ENCODE measurements at places on chromosomes 2 and 18.

- DNase-seq: no peak
Observed at GRCh38 chr2:91974401-91975129, 2896.7 kb upstream of the TEKT4 start.

DNA sequence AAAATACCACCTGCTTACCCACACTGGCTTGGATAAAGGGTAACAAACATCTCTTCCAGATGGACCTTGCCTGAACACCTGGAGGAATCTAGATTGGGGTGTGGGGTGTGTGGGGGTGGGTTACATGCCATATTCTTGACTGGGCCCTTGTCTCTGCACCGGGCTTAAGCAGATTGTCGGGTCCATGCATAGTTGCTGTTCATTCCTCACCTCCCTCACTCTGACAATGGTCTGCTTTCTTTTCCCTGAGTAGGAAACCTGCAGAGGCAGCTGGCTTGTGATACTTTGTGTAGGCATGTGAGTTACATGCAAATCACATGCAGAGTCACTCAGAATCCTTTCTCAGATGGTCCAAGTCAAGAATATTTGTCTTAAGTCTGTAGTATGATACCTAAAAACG is 112.8 kb upstream of the GLS start:
- DNase-seq: no peak

GRCh38 chr2:238728330-238729260 is 119.3 kb upstream of the TWIST2 start:
- no peak for DNase-seq

- no peak for DNase-seq
Observed at GRCh38 chr2:41668529-41668928, 379.3 kb upstream of the PKDCC start.

GRCh38 chr2:113198790-113199612 is 25.2 kb downstream of the PSD4 start:
- DNase-seq: peak; percentile 92

- peak; percentile 41 for DNase-seq
Observed at GRCh38 chr2:200509235-200509611, 645 bp downstream of the KCTD18 start.

- DNase-seq: no peak
Observed at GRCh38 chr2:20351555-20352229, 1.0 kb upstream of the PUM2 start.

GRCh38 chr2:101516823-101517690 is 42.1 kb upstream of the RFX8 start:
- DNase-seq: no peak
